ENCODE measurements at places on chromosomes 16 and 17.

DNA sequence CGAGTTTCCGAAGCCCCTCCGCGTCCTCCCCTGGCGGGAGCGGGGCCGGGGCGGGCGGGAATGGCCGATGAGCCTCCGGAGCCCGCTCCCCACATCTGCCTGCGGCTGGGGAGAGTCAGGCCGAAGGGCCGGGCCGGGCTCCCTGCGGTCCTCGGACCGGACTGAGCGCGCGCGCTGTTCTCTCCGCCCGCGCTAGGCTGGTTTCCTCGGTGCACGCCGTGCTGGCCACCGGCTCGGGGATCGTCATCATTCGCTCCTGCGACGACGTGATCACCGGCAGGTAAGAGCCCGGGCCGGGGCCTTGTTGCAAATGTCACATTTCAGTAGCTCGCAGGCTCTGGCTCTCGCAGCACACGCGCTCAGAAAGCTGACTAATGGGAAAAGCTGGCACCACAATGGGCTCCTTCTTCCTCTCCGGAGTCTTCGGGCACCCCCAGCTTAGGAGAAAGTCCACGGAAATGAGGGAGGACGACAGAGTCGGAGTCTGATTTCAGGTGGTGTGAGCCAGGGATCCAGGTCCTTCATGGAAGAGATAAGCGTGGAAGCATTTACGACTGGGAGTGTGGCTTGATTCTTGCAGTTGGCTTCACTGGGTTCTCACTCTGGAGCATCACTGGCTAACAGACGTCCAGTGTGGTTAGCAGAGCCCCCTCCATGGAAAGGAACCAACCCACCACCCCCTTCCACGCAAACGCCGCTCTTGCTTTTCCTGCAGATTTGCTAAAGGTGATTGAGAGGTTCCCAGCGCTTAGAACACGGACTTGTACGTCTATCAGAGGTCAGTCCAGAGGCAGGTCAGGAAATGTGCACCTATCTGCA is 715 bp downstream of the TLCD3A start:
- peak; percentile 42 for DNase-seq

DNA sequence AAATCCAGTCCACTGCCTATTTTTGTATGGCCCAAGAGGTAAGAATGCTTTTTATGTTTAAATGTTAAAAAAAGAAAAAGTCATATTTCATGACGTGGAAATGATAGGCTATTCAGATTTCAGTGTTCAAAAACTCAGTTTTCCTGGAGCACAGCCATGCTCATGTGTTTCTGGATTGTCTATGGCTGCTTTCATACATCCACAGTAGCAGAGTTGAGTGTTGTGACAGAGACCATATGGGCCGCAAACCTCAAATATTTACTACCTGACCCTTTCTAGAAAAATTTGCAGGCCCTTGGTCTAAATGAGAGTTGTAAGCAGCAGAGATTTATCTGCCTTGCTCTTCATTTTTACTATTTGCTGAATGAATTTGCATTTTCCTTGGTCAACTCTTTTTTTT is 264.1 kb downstream of the CBLN1 start:
- no peak for DNase-seq

DNA sequence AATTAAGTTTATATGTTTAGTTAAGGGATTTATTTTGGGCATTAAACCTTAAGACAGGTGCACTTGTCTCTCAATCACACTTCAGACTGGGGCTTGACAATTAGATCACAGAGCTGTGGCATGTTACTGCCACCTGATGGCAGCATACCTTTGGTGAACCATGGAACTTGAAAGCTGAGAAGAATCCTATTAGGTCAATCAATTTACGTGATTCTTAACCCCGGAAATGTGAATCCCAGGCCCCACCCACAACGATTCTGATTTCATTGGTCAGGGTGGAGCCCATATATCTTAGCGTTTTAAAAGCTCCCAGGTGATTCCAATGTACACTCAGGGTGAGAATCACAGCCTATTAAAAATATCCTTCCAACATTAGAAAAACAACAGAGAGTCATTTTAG is 91.0 kb downstream of the GSG1L start:
- no peak for DNase-seq

GRCh38 chr16:9820476-9821246 is 361.6 kb downstream of the GRIN2A start:
- no peak for DNase-seq

All from activated CD4-positive, CD25-positive, alpha-beta regulatory T cell treated with anti-CD3 and anti-CD28 coated beads, Interleukin-2, amount 50 U/mL, for 72 hours (primary cell).